Tibial nerve (tissue), 4 donors: ENCODE measurements at places on chromosomes 16 and 17.

GRCh38 chr16:58629733-58630640 is at the start of gene CNOT1:
Gene CNOT1 (minus strand): TSS chr16:58629826. CDS start chr16:58599337, 30,489 bp downstream.
- no peaks in the 10 kb centered on the region for H3K36me3 ChIP-seq
- H3K27ac ChIP-seq, result peak within 1 kb of the TSS; percentile 99
- peak; percentile 98 for DNase-seq
- H3K27me3 ChIP-seq, result no peaks in the 10 kb centered on the region

- no peaks in the 10 kb centered on the region for H3K36me3 ChIP-seq
- H3K4me3 ChIP-seq, result no peak overlapping the region
- no peaks in the 10 kb centered on the region for H3K27me3 ChIP-seq
- no peak for DNase-seq
- no peak overlapping the region for H3K27ac ChIP-seq
Observed at GRCh38 chr17:31481783-31482081, 90.3 kb downstream of the RAB11FIP4 start.

DNA sequence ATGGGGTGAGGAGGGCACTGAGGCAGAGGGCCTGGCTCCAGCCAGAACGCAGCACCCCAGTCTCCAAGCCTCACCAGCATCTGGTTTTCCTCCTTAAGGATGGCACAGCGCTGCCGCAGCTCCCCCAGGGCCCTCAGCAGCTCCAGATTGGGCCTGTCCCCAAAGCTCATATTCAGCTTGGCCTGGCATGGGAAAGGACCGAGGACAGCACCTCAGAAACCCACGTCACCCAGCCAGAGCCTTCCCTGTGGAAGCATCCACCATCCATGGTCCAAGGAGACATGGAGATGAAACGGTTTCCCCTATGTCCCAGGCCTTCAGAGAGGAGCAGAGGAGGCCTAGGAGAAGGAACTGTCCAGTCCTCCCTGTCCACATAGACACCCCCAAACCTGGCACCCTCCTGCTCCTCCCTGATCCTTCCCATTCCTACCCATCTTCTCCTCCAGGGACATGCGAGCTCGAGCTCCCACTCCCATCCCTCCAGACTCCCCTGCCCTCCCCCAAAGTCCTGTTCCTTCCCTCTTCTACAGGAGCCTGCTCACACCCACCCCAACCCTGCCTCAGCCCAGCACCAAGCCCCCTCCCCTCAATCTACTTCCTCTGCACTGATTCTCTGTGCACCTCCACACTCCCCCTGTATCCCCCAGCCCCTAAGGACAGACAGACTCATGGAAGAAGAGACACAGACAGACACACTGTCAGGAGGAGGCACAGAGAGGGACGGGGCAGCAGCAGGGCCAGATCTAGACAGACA is 1.8 kb downstream of the TSPOAP1 start:
- no peak overlapping the region for H3K27ac ChIP-seq
- DNase-seq, result no peak
- no peak overlapping the region for H3K4me3 ChIP-seq
- no peaks in the 10 kb centered on the region for H3K36me3 ChIP-seq
- no peaks in the 10 kb centered on the region for H3K4me1 ChIP-seq

GRCh38 chr17:39672522-39673334 is 4.5 kb downstream of the PNMT start:
- H3K27ac ChIP-seq, result no peak overlapping the region
- no peak overlapping the region for H3K4me3 ChIP-seq
- H3K27me3 ChIP-seq, result peaks cover 37% of the 10 kb centered on the region
- no peaks in the 10 kb centered on the region for H3K36me3 ChIP-seq
- H3K4me1 ChIP-seq, result peaks cover 9% of the 10 kb centered on the region

DNA sequence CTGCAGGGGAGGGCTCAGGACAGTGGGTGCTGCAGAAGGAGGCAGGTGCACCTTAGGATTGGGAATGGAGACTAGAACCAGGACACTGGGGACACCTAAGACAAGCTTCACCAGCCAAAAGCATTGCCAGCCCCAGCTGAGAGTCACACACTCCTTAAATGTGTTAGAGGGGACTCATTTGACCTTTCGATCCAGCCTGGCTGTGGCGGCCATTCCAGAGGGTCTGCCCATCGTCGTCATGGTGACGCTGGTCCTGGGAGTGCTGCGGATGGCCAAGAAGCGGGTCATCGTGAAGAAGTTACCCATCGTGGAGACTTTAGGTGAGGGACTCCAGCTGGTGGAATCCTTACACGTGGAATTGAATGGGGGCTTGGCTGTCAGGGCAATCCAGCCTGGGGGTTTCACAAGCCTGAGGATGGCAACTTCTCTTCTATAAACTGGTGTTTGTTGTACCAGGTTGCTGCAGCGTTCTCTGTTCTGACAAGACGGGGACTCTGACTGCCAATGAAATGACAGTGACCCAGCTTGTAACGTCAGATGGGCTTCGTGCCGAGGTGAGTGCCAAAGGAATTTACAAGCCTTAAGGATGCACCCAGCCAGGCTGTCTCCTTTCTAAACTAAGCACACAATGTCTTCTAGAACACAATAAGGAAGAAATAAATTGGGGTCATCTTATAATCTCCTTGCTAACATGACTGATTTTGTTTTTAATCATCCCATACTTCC is 65.3 kb downstream of the MEAK7 start:
- no peak overlapping the region for H3K4me3 ChIP-seq
- H3K36me3 ChIP-seq, result no peaks in the 10 kb centered on the region
- no peak overlapping the region for H3K27ac ChIP-seq
- DNase-seq, result no peak

DNA sequence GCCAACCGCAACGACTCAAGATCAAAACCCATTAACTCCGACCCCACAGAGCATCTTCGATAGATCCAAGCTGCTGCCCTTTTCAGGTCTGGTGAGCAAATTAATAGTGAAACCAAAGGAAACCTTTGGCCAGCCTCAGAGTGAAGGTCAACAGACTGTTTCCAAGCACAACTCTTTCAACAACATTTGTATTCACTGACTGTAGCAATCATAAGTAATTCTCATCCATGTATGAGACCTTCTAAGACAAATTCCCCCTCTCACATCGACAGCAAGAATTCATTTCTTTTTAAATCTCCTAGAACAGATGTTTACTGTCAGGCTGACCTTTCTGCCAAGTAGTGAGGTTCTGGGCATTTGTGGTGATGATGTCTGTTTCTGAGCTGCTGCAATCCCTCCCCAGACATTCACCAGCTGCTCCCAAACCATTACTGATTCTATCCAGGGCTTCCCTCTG is 64.2 kb downstream of the SLC39A11 start:
- no peak overlapping the region for H3K4me3 ChIP-seq
- DNase-seq, result no peak
- no peaks in the 10 kb centered on the region for H3K27me3 ChIP-seq
- H3K36me3 ChIP-seq, result peaks cover 35% of the 10 kb centered on the region
- H3K4me1 ChIP-seq, result no peaks in the 10 kb centered on the region
- H3K27ac ChIP-seq, result no peak overlapping the region

DNA sequence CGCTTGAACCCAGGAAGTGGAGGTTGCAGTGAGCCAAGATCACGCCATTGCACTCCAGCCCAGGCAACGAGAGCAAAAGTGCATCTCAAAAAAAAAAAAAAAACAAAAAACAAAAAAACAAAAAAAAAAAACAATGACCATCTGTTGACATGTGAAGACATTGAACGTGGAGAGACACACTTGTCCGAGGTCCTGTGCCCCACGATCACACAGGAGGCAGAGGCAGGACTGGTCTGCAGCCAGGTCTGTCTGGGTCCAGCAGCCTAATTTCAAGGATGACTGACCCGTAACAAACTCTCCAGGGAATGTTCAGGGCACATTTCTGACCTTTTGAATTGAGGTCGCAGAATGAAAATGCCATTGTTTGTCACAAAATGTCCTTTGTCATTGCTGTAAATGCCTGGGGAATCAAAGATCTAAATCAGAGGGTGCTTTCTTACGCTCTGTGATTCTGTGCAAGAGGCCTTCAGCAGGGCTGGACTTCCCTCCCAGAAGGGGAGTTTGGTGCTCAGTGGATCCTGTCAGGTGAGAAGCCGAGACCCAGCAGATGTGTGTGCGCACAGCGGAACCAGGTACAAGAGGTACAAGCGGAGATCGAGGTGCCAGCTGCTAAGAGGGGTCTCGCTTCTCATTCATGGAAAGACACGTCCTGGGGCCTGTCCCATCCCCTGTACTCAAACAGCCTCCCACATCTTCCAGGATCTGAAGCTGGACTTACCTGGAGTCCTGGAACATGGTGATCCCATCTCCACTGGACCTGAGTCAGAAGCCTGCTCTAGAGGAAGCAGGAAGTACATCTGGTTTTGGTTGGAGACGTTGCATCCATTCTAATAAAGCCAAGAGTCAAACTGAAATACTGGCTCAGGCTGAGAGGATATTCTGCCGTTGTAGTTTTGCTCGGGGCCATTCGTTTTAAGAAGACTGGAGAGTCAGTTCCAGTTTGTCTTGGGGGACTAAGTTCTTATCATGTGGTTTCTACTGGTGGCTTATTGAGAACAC is 95.8 kb downstream of the IRF8 start:
- H3K4me1 ChIP-seq, result peaks cover 15% of the 10 kb centered on the region
- no peaks in the 10 kb centered on the region for H3K27me3 ChIP-seq
- no peak for DNase-seq
- H3K4me3 ChIP-seq, result no peak overlapping the region

GRCh38 chr16:16184594-16184993 is 38.7 kb downstream of the ABCC6 start:
- no peaks in the 10 kb centered on the region for H3K4me1 ChIP-seq
- no peak overlapping the region for H3K4me3 ChIP-seq
- no peak overlapping the region for H3K27ac ChIP-seq
- no peak for DNase-seq
